ENCODE measurements at places on chromosomes 3 and 15.
A peak's percentile ranks its signal among the peaks of the same experiment; 100 is the strongest.

DNA sequence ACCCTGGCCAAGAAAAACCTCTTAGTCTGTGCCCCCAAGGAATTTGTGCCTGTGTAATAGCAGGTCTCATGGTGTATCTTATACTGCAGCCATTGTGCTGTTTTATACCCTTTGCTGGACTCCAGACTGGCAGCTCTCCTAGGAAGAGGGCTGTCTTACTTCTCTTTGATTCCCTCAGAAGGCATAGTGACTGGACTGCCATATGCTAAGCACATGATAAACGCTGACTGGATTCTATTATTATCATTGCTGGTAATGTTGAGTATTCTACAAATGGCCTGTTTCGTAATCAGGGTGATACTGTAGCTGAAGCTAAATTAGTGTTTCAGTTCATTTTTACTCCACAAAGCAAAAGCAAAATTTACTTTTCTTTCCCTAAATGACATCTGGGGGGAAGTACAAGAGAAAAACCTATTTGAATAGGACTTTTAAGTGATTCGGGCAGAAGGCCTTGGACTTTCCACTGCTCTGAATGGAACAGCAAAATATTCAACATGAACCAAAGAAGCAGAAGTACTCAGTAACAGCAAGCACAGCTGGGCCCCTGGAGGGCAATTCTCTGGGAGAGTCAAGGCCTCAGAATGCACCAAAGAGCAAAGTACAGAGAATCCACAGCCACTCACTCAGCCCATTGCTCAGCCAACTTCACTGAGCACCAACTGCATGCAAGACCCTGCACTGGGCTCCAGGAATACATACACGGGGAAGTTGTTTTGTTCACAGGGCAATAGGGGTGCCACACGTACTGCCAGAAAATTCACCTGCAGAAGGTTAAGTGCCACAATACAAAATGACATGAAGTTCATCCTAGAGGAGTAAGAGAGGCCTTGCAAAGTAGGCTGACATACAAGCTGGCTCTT, 7.9 kb upstream of the BCL2A1 start:
- DNase-seq = no peak

- DNase-seq = no peak
Measured at GRCh38 chr3:188834349-188834748, 337.4 kb upstream of the TPRG1 start.

- no peak for DNase-seq
Measured at GRCh38 chr15:78841891-78842290, 30.6 kb upstream of the ADAMTS7 start.

DNA sequence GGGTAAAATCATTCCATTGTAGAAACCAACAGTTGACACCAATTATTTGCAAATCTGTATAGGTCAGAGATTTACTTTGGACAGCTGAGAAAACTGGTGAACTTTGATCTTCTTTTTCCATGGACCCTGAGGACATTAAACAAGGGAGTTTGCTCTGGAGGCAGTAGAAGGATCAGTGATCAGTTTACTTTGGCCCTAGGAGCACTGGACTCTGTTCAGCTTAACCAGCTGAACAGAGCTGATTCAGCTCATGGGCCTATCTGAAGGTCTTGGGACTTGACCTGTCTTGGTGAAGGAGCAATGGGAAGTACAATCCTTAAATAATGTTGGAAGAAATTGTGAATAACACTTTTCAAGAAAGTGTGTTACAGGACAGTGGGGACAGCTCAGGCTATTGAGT, 15.2 kb upstream of the TF start:
- DNase-seq = no peak

GRCh38 chr3:32455609-32456428, 46.8 kb downstream of the CMTM6 start:
- DNase-seq = no peak

DNA sequence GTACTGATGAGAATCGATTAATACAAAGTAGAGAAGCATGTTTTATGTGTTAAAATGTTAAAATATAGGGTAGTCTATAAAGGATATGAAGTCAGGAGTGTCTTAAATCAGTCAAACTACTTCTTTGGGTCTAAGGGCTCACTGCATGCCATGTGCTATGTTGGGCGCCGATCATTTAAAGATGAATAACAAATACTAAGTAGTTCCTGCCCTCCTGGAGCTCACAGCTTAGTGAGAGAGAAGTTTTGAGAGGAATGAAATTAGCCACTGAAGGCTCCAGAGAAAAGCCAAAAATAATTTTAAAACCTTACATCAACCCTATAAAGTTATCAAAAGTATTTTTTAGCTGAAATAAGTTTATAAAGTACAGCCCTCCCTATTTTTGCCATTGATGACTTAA, 44.5 kb downstream of the BLM start:
- no peak for DNase-seq

- no peak for DNase-seq
Measured at GRCh38 chr15:85534031-85534430, 153.6 kb downstream of the AKAP13 start.

- DNase-seq = no peak
Measured at GRCh38 chr3:183801601-183802000, 23.8 kb downstream of the MAP6D1 start.

GRCh38 chr15:78778422-78778821, 32.8 kb downstream of the ADAMTS7 start:
- DNase-seq = no peak

DNA sequence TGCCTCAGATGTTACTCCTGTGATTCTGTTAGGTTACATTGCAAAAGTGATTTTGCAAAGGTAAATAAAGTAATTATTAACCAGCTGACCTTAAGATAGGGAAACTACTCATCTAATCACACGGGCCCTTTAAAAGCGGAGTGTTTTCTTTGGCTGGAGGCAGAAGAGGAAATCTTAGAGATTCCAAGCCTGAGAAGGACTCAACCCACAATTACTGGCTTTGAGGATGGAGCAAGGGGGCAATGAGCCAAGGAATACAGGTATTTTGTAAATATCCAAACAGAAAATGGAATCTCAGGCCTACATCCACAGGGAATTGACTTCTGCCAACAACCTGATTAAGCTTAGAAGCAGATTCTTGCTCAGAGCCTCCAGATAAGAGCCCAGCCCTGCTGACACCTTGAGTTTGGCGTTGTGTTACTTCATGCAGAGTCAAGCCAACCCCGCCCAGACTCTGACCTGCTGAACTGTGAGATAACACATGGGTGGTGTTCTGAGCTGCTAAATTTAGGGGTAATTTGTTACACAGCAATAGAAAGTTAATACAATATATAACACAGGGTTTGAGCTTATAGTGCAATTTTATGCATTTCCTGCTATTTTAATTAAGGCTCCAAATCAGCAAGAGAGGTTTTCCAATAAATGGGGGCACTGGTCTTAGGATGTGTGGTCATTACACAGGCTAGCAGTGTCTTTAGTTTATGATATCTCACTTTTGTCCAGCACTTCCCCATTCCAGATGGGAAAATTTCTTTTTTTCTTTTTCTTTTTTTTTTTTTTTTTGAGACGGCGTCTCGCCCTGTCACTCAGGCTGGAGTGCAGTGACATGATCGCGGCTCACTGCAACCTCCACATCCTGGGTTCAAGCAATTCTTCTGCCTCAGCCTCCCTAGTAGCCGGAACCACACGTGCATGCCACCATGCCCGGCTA, 19.5 kb downstream of the NFKBIZ start:
- DNase-seq = peak; percentile 62

DNA sequence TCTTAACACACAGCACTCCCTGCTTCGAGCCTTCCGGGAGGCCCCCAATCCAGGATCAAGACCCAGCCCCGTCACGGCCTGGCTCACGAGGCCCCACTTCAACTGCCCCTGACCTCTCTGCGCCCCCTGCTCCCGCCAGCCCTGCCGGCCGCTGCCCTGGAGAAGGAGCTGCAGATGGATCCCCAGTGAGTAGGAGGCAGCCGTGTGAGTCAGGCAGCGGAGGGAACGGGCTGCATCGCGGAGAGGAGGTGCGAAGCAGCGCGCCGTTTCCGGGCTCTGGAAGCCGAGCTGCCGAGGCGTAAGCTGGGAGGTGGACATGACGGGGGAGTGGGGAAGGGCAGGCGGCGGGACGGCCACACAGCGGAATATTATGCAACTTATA, 133.4 kb downstream of the TPRA1 start:
- DNase-seq = peak; percentile 26

DNA sequence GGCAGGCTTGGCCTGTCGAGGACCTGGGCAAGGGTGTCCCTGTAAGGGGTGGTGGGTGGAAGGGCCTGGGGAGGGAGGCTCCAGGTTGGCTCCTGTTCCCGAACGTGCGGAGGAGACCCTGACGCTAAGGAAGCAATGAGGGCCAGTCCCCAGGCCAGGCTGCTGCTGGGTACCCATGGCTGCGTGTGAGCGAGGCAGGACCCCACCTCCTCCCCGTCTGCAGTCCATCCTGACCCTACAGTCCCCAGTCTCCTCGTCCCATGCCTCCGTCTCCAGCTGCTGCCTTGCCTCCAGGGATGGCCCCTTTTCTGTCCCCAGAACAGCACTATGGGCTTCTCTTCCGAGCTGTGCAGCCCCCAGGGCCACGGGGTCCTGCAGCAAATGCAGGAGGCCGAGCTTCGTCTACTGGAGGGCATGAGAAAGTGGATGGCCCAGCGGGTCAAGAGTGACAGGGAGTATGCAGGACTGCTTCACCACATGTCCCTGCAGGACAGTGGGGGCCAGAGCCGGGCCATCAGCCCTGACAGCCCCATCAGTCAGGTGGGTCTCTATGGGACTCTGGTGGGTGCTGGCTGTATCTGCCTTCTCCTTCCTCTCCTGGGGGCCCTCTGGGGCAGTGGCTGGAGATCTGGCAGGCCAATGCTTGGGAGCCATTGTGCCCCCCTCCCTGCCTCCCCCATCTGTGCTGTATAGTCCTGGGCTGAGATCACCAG, 571 bp downstream of the FES start:
- DNase-seq = no peak

GRCh38 chr3:128344052-128344735, 122.5 kb downstream of the DNAJB8 start:
- no peak for DNase-seq

DNA sequence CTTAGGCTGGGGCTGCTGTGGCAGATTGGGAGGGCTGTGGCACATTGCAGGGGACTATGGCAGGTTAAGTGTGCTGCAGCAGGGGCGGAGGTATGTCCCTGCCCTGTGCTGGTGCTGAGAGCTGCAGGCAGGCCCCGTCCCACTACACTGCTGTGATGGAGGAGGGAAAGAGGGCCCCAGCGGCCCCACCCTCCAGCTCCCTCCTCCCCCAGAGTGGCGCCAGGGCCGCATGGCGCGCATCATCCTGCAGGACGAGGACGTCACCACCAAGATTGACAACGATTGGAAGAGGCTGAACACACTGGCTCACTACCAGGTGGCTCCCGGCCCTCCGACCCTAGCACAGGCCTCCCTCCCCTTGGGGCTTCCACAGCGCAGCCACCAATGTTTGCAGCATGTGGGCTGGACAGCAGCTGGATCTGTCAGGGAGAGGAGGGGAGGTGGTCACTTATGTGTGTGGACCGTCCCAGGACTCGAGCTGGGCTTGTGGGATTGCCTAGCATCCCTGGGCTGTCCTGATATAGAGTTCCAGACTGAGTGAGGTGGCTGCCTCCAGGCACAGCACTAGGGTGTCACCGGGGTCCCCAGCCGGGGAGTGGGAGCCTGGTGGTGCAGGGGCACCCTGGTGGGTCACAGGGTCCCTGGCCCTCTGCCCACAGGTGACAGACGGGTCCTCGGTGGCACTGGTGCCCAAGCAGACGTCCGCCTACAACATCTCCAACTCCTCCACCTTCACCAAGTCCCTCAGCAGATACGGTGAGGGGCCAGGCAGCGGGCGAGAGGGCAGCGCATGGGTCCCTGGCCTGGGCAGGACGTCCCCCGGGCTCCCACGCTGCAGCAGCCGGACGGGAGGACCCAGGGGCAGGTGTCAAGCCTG, 46.1 kb downstream of the PLXNA1 start:
- no peak for DNase-seq

DNA sequence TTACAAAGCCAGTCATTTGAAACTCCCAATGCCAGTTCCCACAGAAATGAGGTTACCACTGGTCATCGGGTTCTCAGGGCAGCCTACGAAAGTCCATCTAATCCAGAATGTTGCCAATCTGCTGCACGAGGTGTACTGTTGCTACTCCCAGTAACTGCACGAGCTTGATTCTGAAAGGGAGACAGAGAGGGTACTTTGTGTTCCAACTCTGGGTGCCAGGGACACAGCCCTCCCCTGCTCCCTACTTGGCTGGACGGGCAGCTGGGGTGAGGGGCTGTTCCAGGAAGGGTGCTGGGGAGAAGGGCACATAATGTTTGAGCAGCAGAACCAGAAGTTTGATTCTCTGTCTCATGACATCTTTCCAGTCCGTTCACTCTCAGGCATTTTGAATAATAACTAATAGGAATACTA, 27.1 kb upstream of the OSBPL11 start:
- DNase-seq = peak; percentile 94

DNA sequence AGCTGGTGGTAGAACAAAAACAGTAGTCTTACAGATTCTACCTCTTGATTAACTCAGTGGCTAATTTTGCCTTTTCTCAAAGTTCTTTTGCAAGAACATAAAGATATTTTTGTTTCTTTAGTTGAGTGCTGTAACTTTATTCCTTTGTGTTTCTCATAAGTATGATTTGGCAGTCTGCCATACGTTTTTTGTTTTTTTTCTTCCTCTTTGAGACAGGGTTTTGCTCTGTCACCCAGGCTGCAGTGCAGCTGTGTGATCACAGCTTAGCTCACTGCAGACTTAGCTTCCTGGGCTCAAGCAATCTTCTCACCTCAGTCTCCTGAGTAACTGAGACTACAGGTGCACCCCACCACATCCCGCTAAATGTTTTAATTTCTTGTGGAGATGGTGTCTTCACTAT, 22.4 kb downstream of the B3GNT5 start:
- DNase-seq = no peak

GRCh38 chr15:57149196-57149595, 227.1 kb upstream of the CGNL1 start:
- no peak for DNase-seq

GRCh38 chr3:94564247-94564646, 501.4 kb downstream of the NSUN3 start:
- DNase-seq = no peak

DNA sequence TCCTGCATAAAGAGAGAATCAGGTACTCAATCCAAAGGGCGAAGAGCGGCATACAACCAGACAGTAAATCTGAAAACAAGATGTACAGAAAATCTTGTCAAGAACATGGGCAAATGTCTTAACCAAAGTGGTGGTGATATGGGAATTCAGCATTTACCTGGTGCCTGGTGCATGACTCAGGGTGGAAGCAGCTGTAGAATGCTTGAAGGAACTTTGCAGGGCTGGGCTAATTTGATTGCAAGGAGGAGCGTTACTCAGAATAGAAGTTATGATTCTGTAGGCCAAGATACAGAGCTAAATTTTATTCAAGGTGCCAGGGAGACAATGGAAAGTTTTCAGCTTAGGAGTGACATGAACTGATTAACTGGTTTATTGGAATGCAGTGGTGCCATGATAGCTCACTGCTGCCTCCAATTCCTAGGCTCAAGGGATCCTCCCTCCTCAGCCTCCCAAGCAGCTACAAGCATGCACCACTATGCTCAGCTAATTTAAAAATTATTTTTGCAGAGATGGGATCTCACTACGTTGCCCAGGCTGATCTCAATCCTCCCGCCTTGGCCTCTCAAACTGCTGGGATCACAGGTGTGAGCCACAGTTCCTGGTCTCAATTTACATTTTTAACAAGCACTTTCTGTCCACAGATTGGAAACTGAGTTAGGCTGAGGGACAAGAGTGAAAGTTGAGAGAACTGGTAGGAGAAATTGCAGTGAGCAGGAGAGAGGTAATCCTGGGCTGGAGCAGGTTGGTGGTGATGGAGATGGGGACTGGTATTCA, 91.5 kb upstream of the TBC1D5 start:
- DNase-seq = no peak

Data from thyroid gland (tissue), 4 donors.